ENCODE measurements at places on chromosomes 7 and 10.

GRCh38 chr10:61787170-61787569 is 114.3 kb upstream of the ARID5B start:
- DNase-seq: no peak

DNA sequence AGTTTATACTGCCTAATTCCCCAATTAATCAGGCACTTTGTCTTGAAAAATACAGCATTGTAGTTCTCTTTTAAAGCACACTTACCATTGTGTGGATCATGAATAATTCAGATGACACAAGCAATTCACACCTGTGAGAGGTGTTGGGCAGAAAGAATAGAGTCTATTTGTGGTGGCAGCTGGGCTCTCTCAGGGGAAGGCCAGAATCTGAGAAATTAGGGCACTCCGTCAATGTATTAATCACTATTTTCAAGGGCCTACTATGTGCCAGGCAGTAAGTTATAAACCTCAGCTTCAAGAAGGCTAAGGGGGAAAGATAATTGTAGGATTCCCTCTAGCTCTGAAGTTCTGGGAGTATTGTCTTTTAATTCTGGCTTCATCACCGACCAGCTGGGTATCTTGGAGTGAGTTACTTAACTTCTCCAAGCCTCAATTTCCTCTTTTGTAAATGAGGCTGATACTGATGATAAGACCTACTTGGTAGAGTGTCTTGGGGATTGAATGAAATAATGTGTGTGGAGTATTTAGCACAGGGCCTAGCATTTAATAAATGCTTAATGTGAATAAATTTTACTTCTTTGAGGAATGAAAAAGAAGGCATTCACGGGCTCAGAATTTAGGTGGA is 2.5 kb downstream of the CHN2 start:
- peak; percentile 45 for DNase-seq

- peak; percentile 49 for DNase-seq
Observed at GRCh38 chr7:135508883-135509588, 866 bp downstream of the CNOT4 start.

GRCh38 chr7:65509368-65510186 is 135.9 kb downstream of the ZNF92 start:
- DNase-seq: peak; percentile 18

DNA sequence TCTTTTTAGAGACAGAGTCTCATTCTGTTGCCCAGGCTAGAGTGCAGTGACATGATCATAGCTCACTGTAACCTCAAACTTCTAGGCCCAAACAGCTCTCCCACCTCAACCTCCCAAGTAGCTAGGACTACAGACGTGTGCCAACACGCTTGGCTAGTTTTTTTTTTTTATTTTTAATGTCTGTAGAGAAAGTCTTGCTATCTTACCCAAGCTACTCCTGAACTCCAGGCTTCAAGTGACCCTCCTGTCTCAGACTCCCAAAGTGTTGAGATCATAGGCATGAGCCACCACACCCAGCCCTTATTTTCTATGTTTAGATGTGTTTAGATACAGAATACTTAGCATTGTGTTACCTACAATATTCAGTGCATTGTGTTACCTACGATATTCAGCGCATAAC is 46.4 kb downstream of the KMT2E start:
- no peak for DNase-seq

GRCh38 chr7:143479055-143479766 is 1.5 kb downstream of the TAS2R41 start:
- no peak for DNase-seq

DNA sequence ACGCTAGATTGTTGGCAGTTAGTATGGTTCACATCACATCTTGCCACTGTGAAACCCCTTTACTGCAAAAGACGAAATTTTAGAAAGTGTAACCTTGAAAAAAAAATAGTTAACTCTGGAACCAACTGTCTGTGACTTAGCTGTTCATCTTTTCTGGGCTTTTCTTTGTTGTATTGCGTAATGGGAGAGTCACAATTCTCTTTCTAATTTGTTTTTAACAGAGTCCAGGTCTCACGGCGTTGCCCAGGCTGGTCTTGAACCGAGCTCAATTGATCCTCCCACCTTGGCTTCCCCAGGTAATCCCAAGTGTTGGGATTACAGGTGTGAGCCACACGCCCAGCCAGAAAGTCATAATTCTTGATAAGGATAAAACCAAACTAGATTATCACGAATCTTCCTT is 14.5 kb downstream of the UBE3C start:
- DNase-seq: no peak

DNA sequence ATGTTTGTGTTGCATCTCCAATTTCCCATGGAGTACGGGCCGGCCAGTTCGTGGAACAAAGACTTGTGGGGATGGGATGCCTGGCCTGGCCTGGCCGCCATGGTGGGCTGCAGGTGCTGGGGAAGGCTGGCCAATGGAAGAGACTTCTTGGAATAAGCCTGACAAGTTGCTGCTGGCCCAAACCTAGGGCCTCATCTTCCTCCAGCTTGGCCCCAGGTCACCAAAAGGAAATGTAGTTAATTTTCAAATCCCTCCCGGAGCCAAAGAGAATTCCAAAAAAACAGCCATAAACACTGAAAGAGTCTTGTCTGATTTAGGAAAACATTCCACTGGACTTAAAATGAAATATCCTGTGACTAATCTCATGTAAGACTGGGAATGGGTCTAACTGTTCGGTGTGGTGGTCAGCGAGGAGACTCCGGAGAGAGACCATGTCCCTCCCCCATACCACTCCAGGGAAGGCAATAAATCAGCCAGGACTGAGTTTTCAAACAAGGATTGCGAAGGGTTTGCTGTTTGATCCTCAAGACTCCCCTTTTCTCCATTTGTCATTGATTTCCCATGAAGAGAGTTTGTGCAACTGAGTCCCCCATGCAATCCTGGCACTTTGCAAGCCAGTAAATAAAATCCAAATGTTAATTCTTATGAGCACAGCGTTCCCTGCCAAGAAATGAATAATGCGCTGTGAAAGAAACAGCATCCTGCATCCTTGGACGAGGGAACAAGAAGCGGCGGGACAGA is 128.7 kb upstream of the HABP2 start:
- DNase-seq: no peak

DNA sequence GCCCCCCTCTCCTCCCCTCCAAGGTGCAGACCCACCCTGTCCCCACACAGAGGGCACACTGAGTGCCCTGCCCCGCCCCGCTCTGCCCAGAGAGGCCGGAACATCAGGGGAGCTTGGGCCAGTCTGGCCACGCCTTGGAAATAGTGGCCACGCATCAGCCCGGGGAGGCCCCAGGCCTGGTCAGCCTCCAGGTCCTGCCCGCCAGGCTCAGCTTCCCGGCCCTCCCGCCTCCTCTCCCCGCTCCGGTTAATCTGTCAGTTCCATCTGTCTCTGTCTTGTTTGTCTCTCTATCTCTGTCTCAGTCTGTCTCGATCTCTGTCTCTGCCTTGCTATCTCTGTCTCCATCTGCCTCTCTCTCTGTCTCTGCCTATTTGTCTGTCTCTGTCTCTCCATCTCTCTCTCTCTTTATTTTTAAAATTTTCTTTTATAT is 28.9 kb upstream of the TNRC18 start:
- no peak for DNase-seq

GRCh38 chr10:9296190-9296589 is 1241.7 kb downstream of the GATA3 start:
- DNase-seq: no peak

Measured in CD4-positive, alpha-beta T cell treated with Interleukin-21 for 1 hour (primary cell).